ENCODE measurements at places on chromosomes 16 and 17.

GRCh38 chr16:14308368-14308723, 237.2 kb downstream of the MRTFB start:
- DNase-seq: no peak

GRCh38 chr17:1239210-1239609, 31.0 kb upstream of the BHLHA9 start:
- DNase-seq: no peak

GRCh38 chr16:15487336-15488284, 53.2 kb downstream of the BMERB1 start:
- DNase-seq: no peak

DNA sequence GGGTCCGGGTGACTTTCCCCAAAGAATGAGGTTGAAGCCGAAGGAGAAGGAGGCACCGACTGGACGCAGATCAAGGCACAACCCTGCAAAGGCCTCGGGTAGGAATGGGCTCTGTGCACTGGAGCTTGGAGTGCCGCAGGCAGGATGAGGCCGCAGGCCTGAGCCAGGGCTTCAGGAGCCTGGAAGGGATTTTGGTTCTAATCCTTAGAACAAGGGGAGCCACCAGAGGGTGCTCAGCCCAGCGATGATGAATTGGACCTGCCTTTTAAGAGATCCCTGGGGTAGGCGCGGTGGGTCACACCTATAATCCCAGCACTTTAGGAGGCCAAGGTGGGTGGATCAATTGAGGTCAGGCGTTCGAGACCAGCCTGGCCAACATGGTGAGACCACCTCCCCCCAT, 8.1 kb downstream of the CIBAR2 start:
- no peak for DNase-seq

GRCh38 chr17:44307387-44308186, 814 bp upstream of the RUNDC3A start:
- no peak for DNase-seq

- no peak for DNase-seq
These were observed 214.0 kb downstream of the CPPED1 start for GRCh38 chr16:12589676-12590075.

GRCh38 chr16:77581706-77582105, 140.6 kb upstream of the NUDT7 start:
- DNase-seq: no peak

- no peak for DNase-seq
These were observed 356.4 kb downstream of the FOXL1 start for GRCh38 chr16:86934581-86935375.

GRCh38 chr17:81869221-81870130, 1.7 kb downstream of the ARHGDIA start:
- peak; percentile 52 for DNase-seq

GRCh38 chr17:14547016-14547415, 246.1 kb downstream of the HS3ST3B1 start:
- DNase-seq: no peak

DNA sequence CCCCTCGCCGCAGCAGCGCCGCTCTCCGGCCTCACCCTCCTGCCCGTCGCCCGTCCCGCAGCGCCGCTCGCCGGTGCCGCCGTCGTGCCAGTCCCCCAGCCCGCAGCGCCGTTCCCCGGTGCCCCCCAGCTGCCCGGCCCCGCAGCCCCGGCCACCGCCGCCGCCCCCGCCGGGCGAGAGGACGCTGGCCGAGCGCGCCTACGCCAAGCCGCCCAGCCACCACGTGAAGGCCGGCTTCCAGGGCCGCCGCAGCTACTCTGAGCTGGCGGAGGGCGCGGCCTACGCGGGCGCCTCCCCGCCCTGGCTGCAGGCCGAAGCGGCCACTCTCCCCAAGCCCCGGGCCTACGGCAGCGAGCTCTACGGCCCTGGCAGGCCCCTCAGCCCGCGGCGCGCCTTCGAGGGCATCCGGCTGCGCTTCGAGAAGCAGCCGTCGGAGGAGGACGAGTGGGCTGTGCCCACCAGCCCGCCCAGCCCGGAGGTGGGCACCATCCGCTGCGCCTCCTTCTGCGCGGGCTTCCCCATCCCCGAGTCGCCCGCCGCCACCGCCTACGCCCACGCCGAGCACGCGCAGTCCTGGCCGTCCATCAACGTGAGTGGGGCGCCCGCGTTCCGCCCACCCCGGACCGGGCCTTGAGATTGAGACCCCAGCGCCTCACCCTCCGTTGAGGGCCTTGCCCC, 15.0 kb downstream of the TBKBP1 start:
- DNase-seq: no peak

DNA sequence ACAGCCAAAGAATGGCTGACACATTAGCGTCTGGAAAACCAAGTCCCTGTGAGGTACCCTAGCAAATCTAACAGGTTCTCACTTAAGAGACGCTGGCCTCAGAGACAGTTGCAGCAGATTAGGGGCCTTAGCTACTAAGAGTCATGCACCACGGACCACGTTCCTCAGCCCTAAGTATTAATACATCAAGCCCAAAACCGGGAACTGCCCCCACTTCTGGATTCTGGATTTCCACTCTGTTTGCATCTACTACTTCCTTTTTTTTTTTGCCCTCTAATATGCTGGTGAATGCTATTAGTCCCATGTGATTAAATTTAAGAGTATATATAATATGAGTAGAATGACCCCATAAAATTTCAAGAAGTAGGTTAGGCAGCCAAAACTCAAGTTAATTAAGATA, 775 bp upstream of the TERB1 start:
- no peak for DNase-seq

GRCh38 chr16:9151597-9151996, 60.2 kb downstream of the HAPSTR1 start:
- DNase-seq: no peak

DNA sequence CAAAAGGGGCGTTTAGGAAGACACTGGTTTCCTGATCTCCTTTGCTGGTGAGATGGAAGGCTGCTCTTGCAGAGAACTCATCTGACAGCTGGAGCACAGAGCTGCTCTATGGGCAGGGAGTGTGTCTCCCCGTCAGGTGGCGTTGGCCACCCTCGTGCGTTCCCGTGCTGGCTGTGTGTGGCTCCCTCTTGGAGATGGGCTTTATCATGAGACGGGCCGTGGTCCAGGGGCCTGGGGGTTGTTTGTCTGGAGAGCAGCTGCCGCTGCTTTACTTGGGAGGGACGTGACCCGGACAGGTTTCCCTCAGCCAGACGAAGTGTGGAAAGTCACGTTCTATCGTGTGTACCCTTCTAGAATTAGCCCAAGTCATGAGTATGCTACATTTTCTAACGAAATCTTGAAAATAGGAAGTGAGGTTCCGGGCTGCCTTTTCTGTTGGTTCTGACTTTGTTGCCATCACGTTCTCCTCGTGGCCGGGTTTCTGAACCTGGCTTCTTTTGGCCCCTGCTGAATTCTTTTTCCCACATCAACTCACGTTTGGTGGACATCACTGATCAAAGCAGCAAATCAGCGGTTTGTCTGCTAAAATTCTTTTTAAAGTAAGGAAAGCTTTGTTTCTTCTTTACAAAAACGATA, 105.6 kb upstream of the CHMP6 start:
- no peak for DNase-seq

GRCh38 chr17:51006601-51007000, 114.1 kb downstream of the SPAG9 start:
- no peak for DNase-seq

- no peak for DNase-seq
These were observed 49.2 kb upstream of the NLK start for GRCh38 chr17:27993161-27993695.

GRCh38 chr17:12415031-12415430, 250.7 kb upstream of the MYOCD start:
- DNase-seq: no peak

DNA sequence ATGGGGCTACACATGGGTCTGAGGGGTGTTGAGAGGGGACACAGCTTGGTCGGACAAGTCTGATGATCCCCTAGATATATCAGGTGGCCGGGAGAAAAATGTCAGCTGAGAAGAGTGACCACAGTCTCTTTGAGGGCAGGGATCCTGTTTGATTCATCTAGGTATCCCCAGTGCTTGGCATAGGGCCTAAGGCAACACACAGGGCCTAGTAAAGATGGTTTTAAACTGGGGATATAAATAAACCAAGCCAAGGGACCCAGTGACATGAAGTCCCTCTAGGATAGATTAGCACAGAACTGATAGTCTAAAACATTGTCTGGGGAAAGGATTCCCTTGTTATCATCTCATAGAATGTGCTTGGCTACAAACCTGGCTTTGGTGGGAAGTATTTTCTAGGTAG, 1.4 kb downstream of the ERCC4 start:
- DNase-seq: no peak

- no peak for DNase-seq
These were observed 26.7 kb upstream of the ERN1 start for GRCh38 chr17:64156670-64157069.

- peak; percentile 80 for DNase-seq
These were observed 94.0 kb downstream of the SKAP1 start for GRCh38 chr17:48335858-48336500.

- no peak for DNase-seq
These were observed 23.2 kb upstream of the CRYM start for GRCh38 chr16:21301168-21301894.

DNA sequence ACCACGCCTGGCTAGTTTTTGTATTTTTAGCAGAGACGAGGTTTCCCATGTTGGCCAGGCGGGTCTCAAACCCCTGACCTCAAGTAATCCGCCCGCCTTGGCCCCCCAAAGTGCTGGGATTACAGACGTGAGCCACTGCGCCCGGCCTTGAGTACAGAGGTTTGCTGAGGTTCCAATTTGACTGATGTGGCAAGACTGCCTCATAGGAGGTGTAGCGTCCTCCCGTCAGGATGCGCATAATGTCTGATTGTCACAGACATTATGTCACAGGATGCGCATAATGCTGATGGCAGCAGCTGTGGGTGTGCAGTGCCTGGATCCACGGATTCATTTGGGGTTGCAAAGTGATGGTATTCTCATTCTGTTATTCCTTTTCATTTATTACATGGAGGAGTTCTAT, 45.2 kb downstream of the HAPSTR1 start:
- no peak for DNase-seq

DNA sequence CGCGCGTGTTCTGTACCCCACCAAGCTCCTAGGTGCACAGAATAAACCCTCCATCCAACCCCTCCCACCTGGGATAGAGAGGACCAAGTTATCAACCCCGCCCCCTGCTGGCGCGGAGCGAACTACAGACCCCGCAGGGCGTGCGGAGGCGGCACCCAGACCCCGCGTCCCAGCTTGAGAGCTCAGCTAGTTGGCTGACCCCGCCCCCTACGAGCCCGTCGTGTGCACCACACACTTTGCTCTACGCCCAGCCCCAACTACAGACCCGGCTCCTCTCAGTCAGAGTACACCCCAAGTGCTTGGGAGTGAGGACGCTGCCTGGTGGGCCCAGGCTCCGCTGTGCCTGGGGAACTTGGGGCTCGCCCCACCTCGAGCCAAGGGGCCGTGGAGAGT, 1.5 kb downstream of the GRIN2A start:
- DNase-seq: no peak

DNA sequence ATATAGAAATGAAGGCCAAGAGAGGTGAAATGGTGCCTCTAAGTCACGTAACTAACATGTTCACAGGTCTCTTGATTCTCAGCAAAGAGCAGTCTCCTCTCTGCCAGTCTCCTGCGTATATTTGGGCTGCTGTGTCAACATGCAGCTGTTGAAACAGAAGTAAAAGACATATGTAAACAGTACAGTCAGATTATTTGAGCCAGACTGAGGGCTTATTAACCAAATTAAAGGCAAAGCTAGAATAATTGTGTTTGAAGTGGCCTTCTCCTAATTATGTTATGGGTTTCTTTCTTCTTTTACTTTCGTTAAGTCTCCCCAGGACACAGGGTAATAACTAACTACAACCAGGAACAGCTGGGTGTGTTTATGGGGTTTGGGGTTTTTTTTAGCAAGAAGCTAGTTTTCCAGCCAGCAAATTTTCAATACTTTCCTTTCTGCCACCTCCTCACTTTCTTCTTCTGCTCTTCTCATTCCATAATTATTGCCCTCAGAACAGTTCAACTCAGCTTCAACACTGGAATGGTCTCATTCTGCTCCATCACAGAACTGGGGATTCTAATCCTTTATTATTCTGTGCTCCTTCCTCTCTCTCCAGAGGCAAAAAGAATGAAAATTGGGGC, 18.4 kb downstream of the G6PC1 start:
- DNase-seq: no peak

- DNase-seq: no peak
These were observed 10.9 kb downstream of the LDAF1 start for GRCh38 chr16:21169249-21169981.

DNA sequence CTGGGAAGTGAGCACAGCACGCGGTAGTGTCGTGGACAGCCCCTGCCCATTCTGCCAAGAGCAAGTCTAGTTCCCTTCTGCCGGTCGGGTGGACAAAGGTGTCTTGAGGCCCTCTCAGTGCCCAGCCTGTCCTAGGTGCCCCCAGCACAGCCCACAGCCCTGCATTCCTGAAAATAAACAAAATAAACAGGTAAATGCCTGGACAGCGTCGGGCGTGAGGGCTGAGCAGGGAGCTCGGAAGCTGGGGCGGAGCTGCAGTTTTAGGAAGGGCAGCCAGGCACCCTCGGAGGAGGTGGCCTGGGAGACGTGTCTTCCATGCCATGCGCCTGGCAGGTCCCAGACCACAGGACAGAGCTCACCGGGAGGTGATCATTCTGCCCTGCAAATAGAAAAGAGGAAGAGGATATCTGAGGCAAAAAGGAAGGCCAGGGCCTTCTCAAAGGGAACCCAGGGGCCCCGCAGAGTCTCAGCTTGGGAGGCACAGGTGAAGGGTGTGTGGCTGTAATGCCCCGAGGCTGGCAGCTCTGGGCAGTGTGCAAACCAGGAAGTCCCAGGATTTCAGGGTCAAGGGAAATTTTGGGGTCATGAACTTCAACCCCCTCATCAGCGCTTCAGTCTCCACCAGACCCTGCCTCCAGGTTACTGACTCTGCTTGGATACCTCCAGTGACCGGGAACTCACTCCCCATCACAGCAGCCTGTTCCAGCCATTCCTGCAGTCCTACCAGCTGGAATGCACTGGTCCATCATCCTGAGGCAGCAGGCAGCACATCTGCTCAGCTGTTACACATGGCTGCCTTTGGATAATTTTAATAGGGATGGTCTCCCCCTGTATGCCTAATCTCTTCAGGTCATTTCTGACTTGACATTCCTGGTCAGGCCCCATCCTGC, 1.7 kb downstream of the ZNF469 start:
- DNase-seq: no peak

DNA sequence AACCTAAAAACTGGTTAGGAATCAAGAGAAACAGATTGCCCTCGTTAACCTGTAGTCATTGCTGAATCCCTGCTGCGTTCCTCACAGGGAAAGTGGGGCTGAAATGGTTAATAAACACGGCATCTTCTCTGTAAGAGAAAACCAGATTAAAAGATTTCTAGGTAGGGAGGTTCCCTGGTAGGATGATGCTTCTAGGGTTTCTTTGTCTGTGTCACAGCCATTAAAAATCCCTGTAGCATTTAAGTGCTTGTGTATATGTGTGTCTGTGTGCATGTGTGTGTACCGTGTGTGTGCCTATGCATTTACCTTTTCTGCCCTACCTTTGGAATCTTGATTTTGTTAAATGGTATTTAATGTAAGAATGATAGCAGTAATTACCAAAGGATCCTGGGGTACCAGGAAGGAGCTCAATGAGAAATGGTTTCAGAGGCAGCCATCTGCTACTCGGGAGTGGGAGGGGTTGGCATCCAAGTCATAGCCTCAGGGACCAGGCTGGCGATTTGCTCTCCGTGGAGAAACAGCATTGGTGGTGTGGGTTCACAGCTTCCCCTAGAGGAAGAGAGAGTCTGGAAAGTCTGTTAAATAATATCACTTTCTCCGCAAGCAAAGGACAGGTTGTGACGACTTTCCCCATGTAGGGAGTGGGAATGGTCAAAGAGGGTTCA, 177.1 kb downstream of the HS3ST4 start:
- no peak for DNase-seq

- DNase-seq: no peak
These were observed 21.6 kb downstream of the EMC8 start for GRCh38 chr16:85777583-85778310.
